ENCODE measurements at places on chromosomes 6 and 20.

- no peak for DNase-seq
These were observed 89.4 kb upstream of the ISM1 start for GRCh38 chr20:13131688-13132087.

GRCh38 chr6:143684486-143684885 is 6.7 kb downstream of the PHACTR2 start:
- DNase-seq, result no peak

- peak; percentile 30 for DNase-seq
These were observed 1729.5 kb downstream of the GRIK2 start for GRCh38 chr6:103122766-103123601.

GRCh38 chr20:57837208-57838035 is 127.6 kb upstream of the PMEPA1 start:
- no peak for DNase-seq

- no peak for DNase-seq
These were observed 14.3 kb upstream of the SERINC3 start for GRCh38 chr20:44536175-44536574.

DNA sequence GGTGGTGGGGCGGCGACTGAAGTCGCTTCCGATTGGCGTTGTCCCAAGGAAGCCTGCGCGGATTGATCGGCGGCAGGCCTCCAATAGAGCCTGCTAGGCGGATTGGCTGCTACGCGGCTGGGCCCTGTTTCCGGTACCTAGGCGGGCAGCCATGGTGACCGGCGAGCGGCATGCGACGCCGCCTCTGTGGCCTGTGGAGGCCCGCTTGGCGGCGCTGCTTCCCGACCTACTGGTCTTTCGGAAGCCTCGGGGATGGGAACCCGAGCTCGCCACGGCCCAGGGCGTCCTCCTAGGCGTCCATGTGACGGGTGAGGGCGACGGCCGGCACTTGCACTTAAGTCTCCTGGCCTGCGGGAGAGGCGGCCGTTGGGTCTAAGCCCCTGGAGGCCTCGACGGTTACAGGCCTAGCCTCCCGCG is 28.1 kb downstream of the NFYA start:
- DNase-seq, result no peak

GRCh38 chr20:51574248-51575033 is 31.9 kb upstream of the NFATC2 start:
- no peak for DNase-seq

GRCh38 chr20:14384416-14385175 is 47.2 kb upstream of the FLRT3 start:
- DNase-seq, result peak; percentile 32

- DNase-seq, result no peak
These were observed 24.5 kb upstream of the RPP40 start for GRCh38 chr6:5028301-5028700.

DNA sequence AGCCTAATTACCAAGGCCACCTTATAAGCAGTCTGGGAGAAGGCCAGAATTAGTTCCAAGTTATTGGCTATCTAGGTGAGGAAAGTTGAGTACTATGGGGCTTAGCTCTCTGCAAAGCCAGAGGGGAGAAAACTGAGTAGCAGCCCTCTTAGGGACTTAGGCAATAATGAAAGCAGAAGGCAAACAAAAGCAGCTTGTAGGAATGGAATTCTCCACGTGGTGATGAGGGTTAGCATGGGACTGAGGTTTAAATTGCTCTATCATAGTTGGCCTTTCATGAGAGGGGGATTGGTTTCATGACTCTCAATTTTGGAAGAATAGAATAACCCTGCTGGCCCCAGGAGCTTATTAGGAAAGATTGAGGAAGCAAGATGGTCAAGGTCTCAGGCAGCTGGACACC is 7.0 kb upstream of the UBE2J1 start:
- DNase-seq, result no peak

- DNase-seq, result no peak
These were observed 243.1 kb downstream of the PKHD1 start for GRCh38 chr6:51844336-51844735.

DNA sequence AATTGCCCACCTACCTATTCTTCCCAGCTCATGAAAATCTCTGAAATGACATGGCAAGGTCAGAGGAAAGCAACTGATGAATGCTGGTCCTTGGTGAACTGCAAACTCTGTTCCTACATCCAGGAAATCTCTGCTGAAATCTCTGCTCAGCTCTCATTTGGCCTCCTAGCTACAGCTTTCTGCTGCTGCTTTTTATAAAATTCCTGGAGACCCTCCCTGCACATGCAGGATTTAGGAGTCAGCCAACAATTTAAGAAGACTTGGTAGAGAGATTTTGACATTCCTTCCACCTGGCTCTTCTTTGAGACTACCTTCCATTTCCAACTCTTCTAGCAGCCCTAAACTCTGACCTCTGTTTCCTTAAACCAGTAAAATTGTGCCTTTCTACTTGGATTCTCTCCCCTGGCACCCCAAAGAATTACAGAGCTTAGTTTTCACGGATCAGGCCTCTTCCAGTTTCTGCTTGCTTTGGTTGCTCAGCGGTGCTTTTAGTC is 55.5 kb downstream of the PDE7B start:
- no peak for DNase-seq

- no peak for DNase-seq
These were observed 20.5 kb downstream of the DNAJC5 start for GRCh38 chr20:63915471-63915870.

GRCh38 chr6:129667034-129667433 is 42.9 kb downstream of the ARHGAP18 start:
- DNase-seq, result peak; percentile 64

DNA sequence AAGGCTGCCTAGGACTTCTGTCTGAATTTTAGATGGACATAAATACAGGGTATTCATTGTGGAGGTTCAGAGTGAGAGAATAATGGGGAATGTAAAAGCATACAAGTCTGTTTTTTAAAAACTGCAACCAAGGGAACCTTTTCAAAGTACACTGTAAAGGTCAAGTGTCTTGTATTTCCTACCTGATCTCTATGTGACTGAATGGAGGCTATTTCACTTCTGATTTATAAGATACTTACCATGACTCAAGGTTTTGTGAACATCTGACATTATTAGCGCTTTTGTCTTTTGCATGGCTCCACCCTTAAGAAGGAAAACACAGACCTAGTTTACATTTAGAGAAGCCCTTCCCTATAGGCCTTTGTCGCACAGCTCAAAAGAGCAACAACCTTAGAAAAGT is 126.5 kb downstream of the ZFAND3 start:
- DNase-seq, result no peak

- no peak for DNase-seq
These were observed 62.6 kb downstream of the RIN2 start for GRCh38 chr20:19820555-19821211.

GRCh38 chr6:32796848-32797776 is 19.7 kb downstream of the HLA-DOB start:
- DNase-seq, result peak; percentile 75

GRCh38 chr6:160667639-160668481 is 3.8 kb upstream of the LPA start:
- DNase-seq, result no peak

- DNase-seq, result no peak
These were observed 6.2 kb upstream of the LCA5 start for GRCh38 chr6:79543411-79543810.

DNA sequence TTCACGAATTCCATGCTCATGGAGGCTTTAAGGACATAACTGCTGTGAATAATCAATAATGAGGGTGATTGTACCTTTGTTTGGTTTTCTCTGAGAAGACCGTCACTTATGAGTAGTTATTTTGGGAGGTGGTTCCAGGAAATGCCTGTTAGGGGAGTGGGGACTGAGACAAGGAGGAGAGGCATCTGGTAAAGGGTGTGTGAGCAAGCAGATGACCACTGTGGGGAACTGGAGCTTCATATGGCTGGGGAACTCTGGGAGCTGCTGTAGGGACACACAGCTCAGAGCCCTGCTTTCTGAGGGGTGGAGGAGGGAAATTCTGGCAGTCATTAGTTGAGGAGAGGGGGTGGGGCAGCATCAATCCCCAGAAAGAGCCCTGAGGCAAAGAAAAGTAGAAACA is 71.3 kb upstream of the TINAG start:
- no peak for DNase-seq

Measured in fibroblast of pulmonary artery (primary cell).